ENCODE measurements at places on chromosomes 13 and 19. TPM values are rescaled to one million over a fixed set of nuclear protein-coding genes. Genes with fewer than 3 reads are reported as not detected.

DNA sequence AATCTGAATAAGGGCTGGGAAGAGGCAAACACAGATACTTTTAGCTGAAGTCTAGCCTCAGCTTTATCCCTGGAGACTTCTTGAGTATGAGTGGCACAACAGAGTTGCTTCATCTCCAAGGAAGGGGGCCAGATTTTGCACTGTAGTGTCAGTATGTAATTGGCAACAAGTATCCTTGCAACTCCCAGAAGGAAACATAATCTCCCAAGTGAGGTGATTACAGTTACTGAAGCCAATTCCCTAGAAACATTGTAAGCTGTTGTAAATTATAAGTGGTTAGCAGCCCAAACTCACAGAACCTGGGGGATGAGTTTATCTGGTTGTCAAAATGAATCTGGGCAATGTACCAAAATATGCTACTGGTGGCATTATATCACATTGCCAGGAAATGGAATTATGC is 2065.7 kb upstream of the PCDH20 start:
- no peak overlapping the region for H3K27ac ChIP-seq
- H3K36me3 ChIP-seq: no peaks in the 10 kb centered on the region
- H3K4me3 ChIP-seq: no peak overlapping the region
- no peaks in the 10 kb centered on the region for H3K27me3 ChIP-seq
- H3K4me1 ChIP-seq: no peaks in the 10 kb centered on the region
- DNase-seq: no peak

GRCh38 chr13:100767192-100767591 is 92.6 kb upstream of the TMTC4 start:
- no peak overlapping the region for H3K27ac ChIP-seq
- no peaks in the 10 kb centered on the region for H3K4me1 ChIP-seq
- DNase-seq: no peak
- H3K4me3 ChIP-seq: no peak overlapping the region
- H3K36me3 ChIP-seq: no peaks in the 10 kb centered on the region

LSM7 gene
- 134 TPM for total RNA-seq

EPSTI1 gene
- 7.9 TPM for total RNA-seq

NTF4 gene
- total RNA-seq: 3.9 TPM
